OCI-LY7 (cell line): ENCODE measurements at places on chromosomes 5 and 9.
A peak's percentile ranks its signal among the peaks of the same experiment; 100 is the strongest.

GRCh38 chr5:63697811-63698210 is 264.4 kb downstream of the HTR1A start:
- DNase-seq: no peak

DNA sequence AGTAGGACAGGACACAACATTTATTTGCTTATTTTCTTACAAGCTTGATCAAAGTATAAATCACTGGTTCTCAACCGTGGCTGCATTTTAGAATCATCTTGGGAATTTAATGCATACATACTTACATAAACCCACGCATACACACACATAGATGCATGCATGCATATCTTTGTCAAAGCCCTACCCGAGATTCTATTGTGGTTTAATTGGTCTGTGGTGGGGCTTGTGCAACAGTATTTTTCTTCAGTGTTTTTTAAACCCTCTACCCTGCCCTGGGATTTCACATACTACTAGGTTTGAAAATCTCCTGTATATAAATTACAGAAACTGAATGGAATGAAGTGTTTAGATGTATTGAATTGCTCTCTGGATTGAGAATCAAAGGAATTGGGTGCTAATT is 1166.2 kb downstream of the MAT2B start:
- no peak for DNase-seq

DNA sequence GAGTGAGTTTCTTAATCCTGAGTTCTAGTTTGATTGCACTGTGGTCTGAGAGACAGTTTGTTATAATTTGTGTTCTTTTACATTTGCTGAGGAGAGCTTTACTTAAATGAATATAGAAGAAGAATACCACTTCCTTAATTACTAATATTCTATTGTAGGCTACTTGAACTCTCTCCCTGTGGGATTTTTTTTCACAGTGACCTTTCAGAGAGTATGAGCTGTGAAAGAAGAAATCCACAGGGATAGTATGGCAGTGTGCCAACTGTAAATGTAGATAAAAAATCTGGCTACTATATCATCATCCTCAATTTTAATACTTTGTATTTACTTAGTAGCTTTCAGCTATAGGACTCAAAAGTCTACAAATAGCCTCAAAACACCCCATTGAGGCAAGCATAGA is 67.3 kb downstream of the COMMD10 start:
- DNase-seq: no peak

- DNase-seq: no peak
Observed at GRCh38 chr5:59674763-59675162, 218.8 kb downstream of the PDE4D start.

DNA sequence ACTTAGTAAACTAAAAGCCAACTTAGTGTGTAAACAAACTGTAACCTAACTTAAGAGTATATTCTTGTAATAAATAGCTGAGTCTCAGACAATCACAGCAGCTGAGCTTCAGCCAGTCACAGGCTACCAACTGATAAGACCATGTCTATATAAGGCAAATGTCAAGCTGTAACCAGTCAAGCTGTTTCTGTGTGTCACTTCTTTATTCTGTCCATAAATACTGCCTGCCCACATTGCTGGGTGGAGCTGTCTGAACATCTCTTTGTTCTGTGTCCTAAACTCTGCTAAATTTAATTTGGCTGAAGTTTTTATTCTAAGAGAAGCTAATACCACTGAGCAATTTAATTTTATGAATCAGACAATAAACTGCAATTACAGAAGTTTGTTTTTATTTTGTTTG is 412.1 kb upstream of the CDH10 start:
- no peak for DNase-seq

DNA sequence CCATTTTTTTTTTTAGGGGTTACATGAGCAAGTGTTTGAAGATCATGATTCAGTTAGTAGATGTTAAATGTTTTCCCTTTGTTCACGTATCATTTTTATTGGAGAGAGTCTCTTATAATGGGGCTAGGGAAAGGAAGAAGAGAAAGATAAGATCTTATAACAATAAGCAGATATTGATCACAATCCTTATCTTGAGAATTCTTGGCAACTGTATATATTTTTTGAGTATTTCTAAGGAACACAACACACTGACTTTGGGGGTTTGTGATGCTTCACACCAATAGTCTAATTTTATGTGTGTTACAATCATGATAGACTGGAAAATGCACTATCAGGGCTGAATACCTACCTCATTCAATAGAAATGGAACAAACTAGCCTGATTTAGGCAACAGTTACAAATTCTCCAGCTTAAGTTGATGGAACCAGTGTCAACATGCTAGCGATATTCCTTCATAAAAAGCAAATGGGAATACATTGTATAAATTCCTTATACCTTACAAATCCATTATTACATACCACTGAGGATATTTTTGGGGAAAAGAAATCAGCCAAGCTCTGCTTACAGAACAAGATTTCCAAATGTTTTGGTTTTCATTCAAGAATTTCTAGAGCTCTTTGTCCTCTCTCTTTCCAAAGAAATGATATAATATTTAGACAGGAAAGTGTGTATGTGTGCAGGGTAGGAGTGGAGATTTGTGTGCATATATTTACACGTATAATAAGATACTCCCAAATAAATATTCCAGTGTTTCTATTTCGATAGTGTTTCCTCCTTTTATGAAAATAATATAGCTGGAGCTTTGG is 41.5 kb downstream of the SVEP1 start:
- no peak for DNase-seq

DNA sequence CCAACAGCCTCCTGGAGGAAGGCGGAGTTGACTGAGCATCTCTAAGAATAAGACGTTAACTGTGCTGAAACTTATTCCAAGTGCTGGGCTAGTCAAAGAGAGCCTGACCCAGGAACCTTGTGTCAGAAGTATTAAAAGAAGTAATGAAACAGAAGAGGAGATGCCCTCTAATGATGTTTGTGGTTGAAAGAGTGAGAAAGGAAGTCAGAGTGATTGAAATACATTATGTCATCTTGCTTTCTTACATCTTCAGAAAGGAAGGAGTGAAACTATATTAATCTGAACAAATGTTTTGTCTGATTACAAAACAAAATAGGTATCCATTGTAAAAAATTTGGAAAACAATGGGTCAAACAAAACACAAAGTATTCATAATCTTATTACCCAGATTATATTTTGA is 460.7 kb downstream of the NTRK2 start:
- no peak for DNase-seq

- peak; percentile 24 for DNase-seq
Observed at GRCh38 chr9:135281791-135282737, 194.6 kb downstream of the OLFM1 start.

GRCh38 chr5:103834216-103834615 is 271.6 kb upstream of the NUDT12 start:
- DNase-seq: no peak

- DNase-seq: peak; percentile 40
Observed at GRCh38 chr5:181189962-181190710, 14.9 kb downstream of the TRIM7 start.

DNA sequence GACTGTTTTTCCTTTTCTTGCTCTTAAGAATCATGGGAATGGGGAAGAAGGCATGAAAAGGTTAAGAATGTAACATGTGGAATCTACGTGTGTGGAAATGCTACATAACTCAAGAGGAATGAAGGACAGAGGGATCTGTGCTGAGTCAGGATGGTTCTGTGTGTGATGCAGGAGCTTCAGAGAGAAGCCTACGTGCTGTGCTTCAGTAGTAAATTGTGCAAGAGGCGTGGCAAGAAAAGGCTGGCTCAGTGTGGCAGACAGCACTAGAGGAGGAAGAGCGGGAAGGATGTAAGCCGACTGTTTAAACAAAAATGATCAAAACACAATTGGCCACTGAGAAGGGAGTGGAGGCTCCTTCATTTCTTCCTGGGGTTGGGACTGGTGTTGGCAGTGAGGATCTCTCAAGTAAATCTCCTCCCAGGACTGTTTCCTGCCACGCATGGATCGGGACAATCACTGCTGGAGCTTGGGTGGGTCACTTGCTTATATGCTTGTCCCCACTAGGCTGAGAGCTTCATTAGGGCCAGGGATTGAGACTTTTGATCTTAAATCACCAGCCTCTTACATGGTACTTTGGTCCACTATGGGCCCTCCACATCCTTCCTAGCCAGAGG is 59.4 kb upstream of the BASP1 start:
- no peak for DNase-seq

DNA sequence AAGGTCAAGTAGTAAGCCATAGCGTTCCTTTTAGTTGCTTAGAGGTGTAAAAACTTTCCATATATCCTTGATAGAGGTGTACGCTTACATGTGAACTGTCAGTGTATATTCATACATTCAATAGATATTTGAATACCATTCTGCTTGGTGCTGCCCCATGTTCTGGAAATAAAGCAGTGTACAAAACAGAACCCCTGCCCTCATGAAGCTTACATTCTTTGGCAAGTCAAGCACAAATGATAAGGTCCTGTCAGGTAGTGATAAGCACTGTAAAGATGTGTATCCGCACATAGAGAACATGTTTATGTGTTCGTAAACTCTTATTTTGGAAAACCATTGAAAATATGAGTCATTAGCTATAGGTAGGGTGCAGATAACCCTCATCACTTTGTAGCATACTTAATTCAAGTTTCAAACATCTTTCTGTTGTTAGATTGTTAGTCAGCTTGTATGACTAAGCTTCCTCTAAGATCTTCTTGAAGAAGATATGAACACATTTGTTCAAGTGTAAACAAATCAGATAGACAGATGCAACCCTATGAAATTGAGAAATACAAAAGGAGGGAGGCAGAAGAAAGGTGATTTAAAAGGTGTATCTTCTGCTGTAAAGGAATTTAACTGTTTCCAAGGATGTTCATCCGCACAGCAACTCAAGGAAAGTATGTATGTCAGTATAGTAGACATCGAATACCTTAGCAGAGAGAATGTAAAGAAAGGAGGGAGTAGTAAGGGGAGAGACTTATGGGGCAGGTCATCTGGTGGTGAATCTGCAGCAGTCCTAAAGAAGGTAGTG is 1.6 kb downstream of the GTF3C4 start:
- no peak for DNase-seq

GRCh38 chr9:2657427-2657826 is 35.8 kb downstream of the VLDLR start:
- DNase-seq: peak; percentile 74

DNA sequence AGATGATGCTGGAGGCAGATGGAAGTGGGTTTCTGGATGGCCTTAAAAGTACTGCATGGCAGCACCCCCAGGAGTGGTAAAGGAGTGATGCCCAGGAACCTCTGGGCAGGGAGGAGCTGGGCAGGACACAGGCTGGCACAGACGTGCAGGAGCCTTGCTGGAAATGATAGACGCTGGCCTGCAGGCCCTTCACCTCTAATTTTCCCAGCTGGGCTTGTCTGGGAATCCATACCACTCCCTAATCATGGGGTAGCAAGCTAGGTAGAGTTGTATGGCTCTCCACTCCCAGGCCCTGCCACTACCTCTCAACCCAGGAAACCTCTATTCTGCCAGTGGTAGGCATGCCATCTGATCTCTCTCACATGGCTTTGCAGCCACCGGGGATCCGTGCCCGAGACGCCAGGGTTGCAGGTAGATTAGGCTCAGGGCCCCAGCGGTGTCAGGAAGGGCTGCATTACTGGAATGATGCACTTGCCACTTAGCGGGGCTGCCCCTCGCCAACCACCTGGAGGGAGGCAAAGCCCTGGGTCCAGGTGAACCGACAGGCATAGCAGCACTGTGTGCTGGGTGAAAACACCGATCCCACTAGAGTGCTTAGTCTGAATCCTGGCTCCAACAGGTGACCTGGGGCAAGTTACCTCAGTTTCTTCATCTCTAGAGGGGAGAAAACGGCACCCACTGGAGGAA is 79.6 kb upstream of the SLC25A51 start:
- no peak for DNase-seq
